CD8-positive, alpha-beta T cell (primary cell): ENCODE measurements at places on chromosomes 6 and 20.

DNA sequence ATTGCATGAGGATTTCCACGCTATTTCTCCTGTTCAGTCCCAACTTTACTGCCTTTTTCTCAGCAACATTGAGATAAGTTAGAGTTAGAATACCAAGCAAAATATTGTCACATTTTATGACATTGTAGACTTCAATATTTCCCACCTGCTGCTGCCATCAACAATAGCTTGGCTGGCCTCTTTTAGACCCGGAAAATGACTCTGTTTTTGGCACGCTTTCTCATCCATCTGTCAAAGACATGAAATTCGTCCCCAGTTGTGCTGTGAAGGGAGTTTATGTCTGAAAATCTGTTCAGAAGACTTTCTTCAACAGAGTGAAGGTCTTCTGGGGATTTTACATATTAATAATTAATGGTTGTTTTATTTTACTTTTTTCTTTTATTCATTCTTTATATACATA, 857.3 kb downstream of the FRK start:
- DNase-seq, result no peak

GRCh38 chr6:121880831-121881230, 445.4 kb downstream of the GJA1 start:
- no peak for DNase-seq

DNA sequence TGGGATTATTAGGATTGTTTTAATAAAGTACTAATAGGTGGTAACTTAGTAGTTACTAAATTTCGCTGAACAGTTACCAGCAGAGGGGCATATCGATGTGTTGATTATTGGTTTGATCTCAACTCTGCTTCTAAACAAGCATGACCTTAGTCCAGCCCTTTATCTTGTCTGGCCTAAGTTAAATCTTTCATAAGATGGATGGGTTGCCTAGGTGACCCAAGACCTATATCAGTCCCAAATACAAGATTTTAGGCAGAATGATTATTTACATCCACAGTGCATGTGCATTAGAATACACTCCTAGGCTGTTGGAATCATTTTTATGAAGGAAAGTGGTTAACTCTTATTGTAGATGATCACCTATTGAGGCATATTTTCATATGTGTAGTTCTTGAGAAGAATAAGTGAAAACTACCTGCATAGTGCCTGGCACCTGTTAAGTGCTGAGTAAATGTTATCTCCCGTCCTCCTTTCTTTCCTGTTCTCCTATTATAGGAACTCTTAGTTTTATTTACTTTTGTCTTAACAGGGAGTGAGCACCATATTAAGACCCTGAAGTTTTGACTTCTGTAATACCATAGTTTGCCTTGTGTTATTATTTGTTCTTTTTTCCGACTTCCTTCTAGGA, 1.1 kb downstream of the HSF2 start:
- peak; percentile 15 for DNase-seq

DNA sequence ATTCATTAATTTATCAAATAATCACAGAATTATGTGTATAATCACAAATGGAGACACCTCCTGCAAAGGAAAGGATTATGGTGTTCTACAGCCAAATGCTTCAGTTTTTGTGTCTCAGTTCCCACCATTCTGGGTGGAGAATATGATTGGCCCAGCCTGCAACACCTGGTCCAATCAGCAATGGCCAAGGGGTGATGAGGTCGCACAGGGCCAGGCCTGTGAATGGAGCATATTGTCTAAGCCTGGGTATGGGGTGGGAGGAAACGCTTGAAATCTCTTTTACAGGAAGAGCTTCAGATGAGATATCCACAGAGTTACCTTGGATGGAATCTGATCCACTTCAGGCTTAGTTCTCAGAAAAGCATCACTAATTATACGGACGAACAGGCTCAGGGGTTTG, 271.6 kb downstream of the DHX35 start:
- no peak for DNase-seq

GRCh38 chr20:50333812-50334211, 143.2 kb downstream of the CEBPB start:
- no peak for DNase-seq

- DNase-seq, result no peak
These were observed 61.2 kb downstream of the C6orf52 start for GRCh38 chr6:10633216-10633615.

GRCh38 chr20:63635431-63636141, 8.7 kb upstream of the GMEB2 start:
- DNase-seq, result peak; percentile 95

- no peak for DNase-seq
These were observed 39.8 kb upstream of the CDH22 start for GRCh38 chr20:46347841-46348803.

GRCh38 chr6:36827261-36828079, 11.8 kb downstream of the CPNE5 start:
- DNase-seq, result no peak

DNA sequence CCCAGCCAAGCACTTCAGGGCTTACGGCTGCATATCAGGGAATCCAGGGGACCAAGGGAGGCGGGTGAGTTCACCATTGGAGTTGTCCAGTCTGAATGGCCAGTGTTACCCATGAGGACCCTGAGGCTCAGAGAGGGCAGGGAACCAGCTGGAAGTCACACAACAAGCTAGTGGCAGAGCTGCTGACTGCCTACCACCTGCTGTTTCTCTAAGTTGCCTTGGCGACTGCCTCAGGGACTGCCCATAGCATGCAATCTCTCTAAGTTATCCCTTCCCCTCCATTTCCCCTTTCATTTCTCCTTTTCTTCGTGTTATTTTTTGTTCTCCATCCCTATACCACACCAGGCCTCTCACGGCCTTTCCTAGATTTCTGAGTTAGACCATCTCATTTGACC, 71.8 kb upstream of the SIRPA start:
- no peak for DNase-seq

GRCh38 chr20:59481067-59481466, 123.3 kb upstream of the PHACTR3 start:
- DNase-seq, result no peak

DNA sequence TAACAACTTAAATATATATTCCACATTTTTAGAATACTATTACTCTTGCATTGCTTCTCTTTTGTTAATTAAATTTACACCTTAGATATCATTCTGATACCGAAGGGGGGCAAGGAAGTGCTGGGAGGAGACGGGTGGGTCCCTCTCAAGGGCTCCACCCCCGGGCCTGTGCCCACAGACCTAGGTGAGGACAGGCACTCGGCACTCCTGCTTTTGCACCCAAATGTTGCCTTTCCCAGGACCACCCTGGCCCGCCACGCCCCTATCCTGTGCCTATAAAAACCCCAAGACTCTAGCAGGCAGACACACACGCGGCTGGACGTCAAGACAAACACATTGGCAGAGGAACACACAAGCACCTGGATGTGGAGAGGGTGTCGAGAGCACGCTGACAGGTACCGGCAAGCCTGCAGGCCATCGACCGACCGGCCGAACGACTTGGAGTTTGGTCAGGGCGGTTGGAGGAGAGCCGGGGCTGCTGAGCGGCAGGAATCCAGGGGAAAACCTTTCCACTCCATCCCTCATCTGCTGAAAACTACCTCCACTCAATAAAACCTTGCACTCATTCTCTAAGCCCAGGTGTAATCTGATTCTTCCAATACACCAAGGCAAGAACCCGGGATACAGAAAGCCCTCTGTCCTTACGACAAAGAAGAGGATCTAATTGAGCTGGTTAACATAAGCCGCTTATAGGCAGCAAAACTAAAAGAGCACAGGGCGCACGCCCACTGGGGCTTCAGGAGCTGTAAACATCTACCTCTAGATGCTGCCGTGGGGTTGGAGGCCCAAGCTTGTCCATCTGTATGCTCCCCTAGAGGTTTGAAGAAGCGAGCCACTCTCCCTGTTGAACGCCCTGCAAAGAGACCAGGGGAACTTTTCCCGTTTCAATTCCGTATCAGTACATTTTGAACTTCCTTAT, 197.4 kb upstream of the PRSS16 start:
- DNase-seq, result no peak

DNA sequence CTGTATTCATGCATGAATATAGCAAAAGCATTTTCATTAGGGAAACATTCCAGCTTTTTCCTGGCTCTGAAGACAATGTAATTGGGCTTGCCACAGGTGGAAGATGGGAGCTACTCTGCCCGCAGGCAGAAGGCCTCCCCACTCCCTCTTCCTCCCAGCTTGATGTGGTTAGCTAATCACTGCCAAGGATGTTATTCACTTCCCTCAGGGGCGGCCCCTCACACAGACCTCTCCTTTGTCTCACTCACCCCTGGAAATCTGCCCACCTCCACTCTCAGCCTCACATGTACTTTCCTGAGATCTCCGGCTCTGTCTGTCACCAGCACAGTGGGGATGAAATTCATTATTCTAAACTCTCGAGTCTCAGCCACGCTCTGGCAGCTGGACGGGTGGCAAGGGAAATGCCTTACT, 100.7 kb downstream of the ANKRD60 start:
- no peak for DNase-seq

GRCh38 chr6:53066874-53067706, 1.9 kb downstream of the FBXO9 start:
- no peak for DNase-seq

DNA sequence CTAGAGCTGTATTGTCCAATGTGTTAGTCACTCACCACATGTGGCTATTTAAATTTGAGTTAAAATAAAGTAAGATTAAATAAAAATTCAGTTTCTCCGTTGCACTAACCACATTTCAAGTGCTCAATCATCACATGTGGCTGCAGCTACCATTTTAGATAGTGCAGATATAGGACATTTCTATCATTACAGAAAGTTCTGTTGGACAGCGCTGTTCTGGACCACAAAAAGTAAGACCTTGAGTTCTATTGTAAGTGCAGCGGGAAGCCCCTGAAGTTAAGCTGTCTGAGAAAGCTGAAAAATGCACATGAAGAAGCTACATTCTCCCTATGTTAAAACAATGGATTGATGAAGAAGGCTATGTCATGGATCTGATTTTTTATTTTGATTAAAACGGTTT, 1.1 kb downstream of the ORC3 start:
- DNase-seq, result no peak

DNA sequence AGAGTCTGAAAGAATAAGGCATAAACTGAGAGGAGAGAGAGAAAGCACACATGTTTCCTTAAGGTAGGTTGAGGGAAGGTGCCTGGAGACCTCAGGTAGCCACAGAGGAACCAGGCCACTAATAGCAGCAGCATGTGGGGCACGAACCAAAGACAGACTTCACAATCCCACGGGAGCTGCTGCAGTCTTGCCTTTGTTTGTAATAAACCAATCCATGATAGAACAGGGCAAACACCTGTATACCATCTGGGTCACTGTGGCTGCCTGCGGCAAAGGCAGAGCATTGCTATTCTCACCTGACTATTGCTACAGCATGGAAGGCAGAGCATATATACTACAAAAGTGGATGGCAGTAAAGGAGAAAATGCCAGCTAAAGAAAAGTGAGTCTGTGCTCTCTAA, 36.3 kb downstream of the HEBP2 start:
- no peak for DNase-seq

GRCh38 chr6:123456836-123457235, 179.9 kb downstream of the TRDN start:
- no peak for DNase-seq

DNA sequence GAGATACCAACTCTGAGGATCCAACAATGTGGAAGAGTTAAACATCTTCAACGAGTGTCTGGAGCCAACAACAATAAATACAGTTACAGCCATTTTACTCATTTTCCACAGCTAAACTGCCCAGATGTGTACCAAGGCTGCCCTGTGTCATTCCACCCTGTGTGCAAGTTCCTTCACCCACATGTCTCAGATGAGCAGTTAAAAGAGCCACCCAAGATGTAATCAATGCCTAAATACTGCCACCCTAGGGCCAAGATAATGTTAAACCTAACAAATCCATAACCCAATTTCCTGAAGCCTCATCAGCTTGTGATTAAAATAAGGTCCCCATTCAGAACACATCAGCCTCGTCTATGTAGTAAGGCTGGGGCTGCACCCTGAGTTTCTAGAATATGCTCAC, 59.9 kb downstream of the GMDS start:
- no peak for DNase-seq

- DNase-seq, result peak; percentile 48
These were observed 542 bp downstream of the USP49 start for GRCh38 chr6:41894366-41895299.

DNA sequence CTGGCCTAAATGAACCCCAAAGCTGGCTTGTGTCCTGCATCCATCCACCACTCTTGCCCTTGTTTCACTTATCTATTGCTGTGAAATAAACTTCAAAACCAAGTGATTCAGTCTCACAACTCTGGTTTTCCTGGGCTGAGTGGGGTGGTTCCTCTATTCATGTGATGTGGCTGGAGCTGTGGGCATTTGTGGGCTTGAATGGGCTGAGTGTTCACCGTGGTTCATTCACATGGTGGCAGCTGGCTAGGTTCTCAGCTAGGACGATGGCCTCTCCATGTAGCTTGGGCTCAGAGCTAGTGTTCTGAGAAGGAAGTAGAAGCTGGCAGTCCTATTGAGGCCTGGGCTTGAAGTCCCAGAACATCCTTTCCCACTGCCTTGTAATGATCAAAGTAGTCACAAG, 30.4 kb downstream of the FKBP1A start:
- no peak for DNase-seq

GRCh38 chr20:25299806-25300205, 51.9 kb downstream of the PYGB start:
- no peak for DNase-seq

GRCh38 chr20:45358282-45359068, 4.5 kb upstream of the SYS1 start:
- DNase-seq, result no peak

- DNase-seq, result no peak
These were observed 141.6 kb downstream of the BTBD9 start for GRCh38 chr6:38498085-38498484.

- no peak for DNase-seq
These were observed 3.8 kb downstream of the PDRG1 start for GRCh38 chr20:31948008-31948407.

DNA sequence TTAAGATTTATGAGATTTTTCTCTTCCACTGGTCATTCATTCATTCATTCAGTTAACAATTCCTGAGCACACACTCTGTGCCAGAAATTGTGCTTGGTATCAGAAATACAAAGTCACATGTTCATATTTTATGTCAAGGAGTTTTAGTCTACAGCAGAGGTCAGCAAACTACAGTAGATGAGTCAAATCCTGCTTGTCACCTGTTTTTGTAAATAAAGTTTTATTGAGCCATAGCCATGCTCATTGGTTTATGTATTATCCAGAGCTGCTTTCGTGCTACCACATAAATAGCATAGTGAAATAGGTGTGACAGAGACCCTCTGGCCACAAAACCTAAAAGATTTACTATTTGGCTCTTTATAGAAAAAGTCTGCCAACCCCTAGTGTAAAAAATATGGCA, 46.8 kb downstream of the THEMIS start:
- DNase-seq, result no peak
